ENCODE measurements at places on chromosomes 12 and 14.

GRCh38 chr12:131710464-131711457 is at the start of gene SFSWAP:
Gene SFSWAP (plus strand): TSS chr12:131711090. CDS start chr12:131711230, 140 bp downstream.
- DNase-seq, result peak; percentile 82

DNA sequence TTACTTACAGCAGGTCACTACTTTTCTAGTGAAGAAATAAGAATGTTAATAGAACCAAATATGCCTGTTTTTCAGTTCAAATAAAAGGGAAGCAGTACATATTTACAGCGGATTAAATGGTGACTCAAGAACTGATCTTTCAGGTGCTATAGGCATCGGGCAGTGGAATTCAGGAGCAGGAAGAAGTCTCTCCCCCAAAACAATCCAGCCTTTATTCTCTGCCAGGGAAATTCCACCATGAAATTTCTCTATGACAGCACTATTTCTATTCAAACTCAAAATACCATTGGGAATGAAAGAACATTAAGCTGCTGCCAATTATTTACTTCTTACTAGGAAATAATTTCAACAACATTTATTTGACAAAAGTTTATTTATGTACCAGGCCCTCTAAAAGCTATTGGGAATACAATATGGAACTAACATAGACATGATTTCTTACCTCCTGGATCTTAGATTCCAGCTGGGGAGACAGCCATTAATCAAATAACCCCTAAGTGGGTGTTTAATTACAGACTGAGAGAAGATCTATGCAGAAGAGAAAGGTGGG is 60.3 kb upstream of the KRR1 start:
- no peak for DNase-seq

DNA sequence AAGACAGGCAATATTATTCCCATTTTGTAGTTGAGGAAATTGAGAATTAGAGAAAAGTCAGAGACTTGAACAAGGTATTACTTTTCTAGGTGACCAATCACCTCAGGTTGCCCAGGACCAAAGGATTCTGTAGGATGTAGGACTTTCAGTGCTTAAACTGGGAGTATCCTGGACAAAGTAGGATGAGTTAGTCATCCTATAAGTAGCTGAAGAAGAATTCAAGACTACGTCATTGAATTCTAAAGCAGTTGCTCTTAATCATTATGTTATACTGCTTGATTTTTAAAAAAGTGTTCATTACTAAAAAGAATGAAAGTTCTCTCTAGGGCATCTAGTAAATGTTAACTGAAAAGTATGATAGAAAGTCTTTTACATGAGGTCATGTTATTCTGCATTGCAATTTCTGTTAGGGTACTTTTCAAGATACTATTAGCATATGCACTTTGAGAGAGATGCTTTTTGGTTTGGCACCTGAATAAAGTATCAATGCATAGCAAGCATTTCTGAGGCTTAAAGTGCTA is 101.7 kb downstream of the RTN1 start:
- DNase-seq, result no peak

GRCh38 chr12:30930238-30930637 is 3.7 kb downstream of the TSPAN11 start:
- no peak for DNase-seq

DNA sequence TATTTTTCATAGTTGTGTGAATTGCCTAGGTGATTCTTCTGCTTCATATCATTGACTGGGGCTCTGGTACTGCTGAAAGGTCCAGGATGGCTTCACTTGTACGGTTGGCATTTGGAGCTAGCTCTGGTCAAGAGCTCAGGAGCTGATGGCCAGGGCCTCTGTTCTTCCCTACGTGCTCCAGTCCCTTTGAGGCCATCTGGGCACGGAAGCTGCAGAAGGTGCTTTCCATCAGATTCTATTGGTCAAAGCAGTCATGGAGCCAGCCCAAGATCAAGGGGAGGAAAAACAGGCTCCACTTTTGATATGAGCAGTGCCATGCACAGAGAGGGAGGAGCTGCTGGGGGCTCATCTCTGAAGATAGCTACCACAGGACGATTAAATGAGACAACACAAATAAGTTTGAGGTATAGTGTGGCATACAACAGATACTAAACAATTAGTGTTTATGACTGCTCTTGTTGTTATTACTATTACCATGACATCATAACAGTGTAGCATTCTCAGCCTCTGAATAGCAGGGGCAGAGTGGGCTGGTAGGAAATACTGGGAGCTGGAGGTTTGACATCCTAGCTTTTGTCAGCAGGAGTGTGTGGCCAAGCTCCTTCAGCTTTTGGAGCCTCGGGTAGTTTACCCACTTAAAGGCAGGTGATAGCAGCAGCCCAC is 10.4 kb downstream of the KRT83 start:
- no peak for DNase-seq

- DNase-seq, result no peak
These were observed 103.3 kb downstream of the KSR2 start for GRCh38 chr12:117865505-117865904.

GRCh38 chr14:51481643-51482042 is 170.1 kb upstream of the FRMD6 start:
- no peak for DNase-seq

GRCh38 chr12:121495746-121496145 is 85.1 kb downstream of the KDM2B start:
- no peak for DNase-seq

GRCh38 chr14:33686856-33687255 is 264.0 kb downstream of the EGLN3 start:
- DNase-seq, result no peak

- DNase-seq, result no peak
These were observed 235.5 kb downstream of the TMEM121 start for GRCh38 chr14:105761842-105762241.

GRCh38 chr12:100345020-100345767 is 11.7 kb upstream of the SLC17A8 start:
- DNase-seq, result no peak

GRCh38 chr14:106790189-106791036 is 1264.0 kb downstream of the TMEM121 start:
- DNase-seq, result peak; percentile 88

- DNase-seq, result no peak
These were observed 96.3 kb downstream of the GALC start for GRCh38 chr14:87896393-87897380.

GRCh38 chr12:1603269-1603993 is 9.1 kb upstream of the FBXL14 start:
- no peak for DNase-seq

DNA sequence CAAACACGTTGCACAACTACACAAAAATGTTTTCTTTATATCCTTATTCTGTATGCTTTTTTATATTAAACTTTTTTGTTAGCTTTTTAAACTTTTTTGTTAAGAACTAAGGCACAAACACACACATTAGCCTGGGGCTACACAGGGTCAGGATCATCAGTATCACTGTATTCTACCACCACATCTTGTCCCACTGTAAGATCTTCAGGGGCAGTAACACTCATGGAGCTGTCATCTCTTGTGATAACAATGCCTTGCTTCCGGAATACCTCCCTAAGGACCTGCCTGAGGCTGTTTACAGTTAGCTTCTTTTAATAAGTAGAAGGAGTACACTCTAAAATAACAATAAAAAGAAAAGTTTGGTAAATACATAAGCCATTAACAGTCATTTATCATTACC is 42.2 kb downstream of the PLEKHA5 start:
- DNase-seq, result no peak

DNA sequence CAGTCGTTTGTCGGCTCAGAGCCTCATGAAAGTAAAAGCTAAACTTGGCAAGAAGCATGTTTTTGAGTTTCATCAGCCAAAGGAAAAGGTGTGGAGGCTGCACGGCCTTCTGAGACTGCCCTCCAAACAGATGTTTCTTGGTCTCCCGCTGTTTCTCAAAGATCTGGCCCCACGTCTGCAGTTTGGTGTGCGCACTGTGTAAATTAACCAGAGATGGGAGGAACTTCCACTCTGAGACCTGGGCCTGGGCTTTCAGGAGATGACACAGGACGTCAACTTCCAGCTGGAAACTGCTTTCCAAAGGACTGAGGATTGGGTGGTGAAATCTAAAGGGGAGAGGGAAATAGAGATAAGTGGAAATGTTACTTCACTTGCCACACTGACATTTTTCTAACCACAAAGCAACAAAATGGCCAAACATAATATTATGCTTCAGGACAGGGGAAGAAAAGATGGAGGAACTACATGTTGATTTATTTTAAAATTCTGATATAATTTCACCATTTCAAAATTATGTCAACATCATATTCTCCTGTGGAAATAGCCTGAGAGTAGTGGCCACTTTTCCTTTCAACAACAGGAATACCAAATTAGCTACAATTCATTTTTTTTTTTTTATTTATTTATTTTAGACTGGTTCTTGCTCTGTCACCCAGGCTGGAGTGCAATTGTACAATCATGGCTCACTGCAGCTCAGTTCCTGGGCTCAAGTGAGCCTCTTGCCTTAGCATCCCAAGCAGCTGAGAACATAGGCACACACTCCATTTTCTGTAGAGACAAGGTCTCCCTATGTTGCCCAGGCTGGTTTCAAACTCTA is 27.6 kb downstream of the KICS2 start:
- no peak for DNase-seq

- no peak for DNase-seq
These were observed 692.7 kb upstream of the MGAT4C start for GRCh38 chr12:86948851-86949250.

DNA sequence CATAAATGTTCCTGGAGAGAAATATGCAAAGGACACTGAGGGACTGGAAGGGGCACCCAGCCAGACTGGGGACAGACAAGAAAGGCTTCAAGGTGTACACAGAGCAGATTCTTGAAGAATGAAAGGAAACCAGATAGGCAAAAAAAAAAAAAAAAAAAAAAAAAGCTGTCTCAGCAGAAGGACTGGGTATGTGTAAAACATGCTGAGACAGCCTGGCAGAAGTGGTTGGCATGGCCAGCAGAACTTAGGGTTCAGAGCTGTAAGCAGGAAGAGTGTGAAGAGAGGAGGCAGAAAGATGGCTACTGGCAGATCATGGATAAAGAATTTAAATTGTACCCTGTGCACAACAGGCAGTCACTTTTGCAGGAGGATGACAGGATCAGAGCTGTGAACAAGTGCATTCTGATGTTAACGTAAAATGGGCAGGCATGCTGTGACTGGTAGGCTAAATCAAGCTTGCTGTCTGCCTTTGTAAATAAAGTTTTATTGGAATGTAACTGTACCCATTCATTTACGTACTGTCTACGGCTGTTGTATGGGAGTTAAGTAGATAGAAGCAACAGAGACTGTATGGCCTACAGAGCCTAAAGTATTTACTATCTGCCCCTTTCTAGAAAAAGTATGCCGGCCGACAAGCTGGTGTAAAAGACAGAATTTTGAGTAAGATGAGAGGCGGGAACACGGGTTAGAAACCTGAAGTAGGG is 42.2 kb downstream of the UBR7 start:
- DNase-seq, result no peak

- peak; percentile 83 for DNase-seq
These were observed 114.8 kb downstream of the PLXNC1 start for GRCh38 chr12:94263011-94263811.

GRCh38 chr12:116714175-116714574 is 23.7 kb downstream of the SPRING1 start:
- no peak for DNase-seq

DNA sequence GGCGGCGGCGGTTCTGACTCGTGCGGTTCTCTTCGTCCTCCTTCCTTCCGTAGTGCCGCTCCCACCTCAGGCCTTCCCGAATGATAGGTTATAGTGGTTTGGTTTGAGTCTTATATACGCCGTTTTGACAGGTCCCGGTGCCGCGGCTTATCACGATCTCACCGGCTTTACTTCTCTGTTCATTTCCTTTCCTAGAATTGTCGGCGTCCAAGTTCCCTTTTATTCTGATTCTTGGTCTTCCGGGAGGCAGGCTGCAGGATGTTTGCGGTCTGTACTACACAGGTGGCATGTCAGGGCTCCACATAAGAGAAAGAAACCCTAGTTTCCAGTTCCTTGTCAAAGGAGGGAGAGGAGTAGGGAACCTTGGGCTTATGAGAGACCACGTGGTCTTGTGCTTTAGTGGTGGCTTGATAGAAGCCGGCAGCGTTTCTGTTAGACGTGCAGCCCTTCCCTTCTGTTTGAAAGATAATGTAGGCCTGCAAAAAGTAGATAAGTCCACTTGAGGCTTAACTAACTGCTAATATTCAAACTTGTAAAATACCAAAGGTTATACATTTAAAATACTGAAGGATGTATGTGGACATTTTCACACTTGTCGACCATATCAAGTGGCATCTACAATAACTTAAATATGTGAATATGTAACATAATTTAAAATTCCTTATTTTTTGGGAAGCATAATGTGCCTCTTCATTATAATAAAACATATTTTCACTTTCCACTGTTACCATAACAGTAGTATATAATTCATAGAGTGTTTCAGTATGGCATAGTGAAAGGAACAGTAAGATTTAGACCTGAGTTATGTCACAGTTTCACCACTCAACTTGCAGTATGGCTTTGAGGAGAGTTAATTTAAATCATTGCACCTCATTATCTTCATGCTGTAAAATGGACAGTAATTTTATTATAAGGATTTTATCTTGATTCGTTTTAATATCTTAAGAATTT is 804 bp downstream of the USP15 start:
- DNase-seq, result peak; percentile 76

DNA sequence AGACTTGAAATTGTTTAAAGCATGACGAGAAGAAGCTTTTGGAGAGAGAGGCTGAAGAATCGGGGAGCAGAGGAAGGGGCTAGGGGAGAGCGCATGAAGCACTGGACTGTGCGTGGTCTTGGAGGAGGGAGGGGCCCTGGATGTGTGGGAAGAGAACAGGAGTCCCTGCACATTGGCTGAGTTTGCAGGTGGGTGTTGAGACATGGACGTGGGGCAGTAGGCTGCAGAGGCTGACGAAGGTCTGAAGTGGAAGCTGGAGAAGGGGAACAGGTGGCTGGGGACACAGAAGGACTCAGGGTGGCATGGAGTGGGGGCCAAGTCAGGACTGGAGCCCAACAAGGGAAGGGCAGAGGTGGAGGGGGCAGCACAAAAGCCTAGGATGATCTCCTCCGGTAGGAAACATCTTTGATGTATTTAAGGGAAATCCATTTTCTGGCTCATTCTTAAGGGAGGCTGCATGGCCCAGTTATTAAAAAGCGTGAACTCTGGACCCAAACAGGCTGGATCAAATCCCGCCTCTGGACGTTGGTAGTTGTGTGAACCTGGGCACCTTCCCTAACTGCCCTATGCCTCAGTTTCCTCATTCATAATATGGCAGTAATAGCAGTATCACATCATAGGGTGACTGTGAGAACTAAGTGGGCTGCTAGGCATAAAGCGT is 29.0 kb downstream of the ADGRD1 start:
- DNase-seq, result no peak

DNA sequence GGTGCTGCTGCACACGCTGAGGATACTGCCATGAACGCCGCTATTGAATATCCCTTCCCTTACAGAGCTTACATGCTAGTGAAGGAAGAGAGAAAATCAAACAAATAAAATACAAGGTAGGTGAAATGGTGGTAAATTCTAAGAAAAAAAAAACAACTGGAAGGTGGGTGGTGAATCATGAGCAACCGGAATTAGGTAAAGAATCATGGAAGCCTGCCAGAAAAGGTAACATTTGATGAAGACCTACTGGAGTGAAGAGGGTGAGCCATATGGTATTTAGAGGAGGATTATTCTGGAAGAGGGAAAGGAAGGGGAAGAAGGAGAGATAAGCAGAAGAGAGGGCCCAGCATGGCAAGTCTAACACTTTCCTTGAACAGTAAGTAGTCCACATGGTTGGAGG is 76.1 kb downstream of the LRIG3 start:
- DNase-seq, result no peak

- DNase-seq, result no peak
These were observed 3.2 kb downstream of the KRR1 start for GRCh38 chr12:75508159-75508558.

GRCh38 chr14:33435911-33436689 is 497.4 kb downstream of the NPAS3 start:
- peak; percentile 18 for DNase-seq

GRCh38 chr12:124747426-124748161 is 116.1 kb downstream of the SCARB1 start:
- no peak for DNase-seq

GRCh38 chr12:120628919-120629318 is 11.5 kb upstream of the CABP1 start:
- DNase-seq, result no peak

Measured in activated CD4-positive, alpha-beta memory T cell treated with anti-CD3 and anti-CD28 coated beads for 36 hours (primary cell).